ENCODE measurements at places on chromosomes 1 and 21.

DNA sequence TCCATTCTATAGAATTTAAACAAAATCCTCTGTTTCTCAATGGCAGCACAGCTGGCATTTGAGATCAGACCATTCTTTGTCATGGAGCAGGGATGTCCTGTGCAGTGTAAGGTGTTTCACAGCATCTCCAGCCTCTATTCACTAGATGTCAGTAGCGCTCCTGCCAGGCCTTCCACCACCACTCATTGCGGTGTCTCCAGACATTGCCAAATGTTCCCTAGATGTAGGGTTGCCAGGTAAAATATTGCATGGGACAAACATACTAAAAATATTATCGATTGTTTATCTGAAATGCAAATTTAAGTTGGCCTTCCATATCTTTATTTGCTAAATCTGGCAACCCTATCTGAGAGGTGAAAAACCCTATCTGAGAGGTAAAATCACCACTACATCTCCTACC lies 11.7 kb downstream of the ITLN2 start:
- DNase-seq = no peak

- no peak for DNase-seq
These were observed 94.4 kb downstream of the SH3GLB1 start for GRCh38 chr1:86798608-86799291.

- no peak for DNase-seq
These were observed 2.7 kb downstream of the ARHGEF11 start for GRCh38 chr1:157042846-157043245.

- DNase-seq = no peak
These were observed 41.0 kb upstream of the CD5L start for GRCh38 chr1:157882580-157882979.

All from stimulated activated CD8-positive, alpha-beta memory T cell treated with anti-CD3 and anti-CD28 coated beads, Interleukin-4, amount 100 ng/mL, for 1 hour (primary cell).